ENCODE measurements at places on chromosomes 7 and 10. TPM values are rescaled to one million over a fixed set of nuclear protein-coding genes. Genes with fewer than 3 reads are reported as not detected.

CYP2E1 gene
- total RNA-seq = 0.29 TPM

DNA sequence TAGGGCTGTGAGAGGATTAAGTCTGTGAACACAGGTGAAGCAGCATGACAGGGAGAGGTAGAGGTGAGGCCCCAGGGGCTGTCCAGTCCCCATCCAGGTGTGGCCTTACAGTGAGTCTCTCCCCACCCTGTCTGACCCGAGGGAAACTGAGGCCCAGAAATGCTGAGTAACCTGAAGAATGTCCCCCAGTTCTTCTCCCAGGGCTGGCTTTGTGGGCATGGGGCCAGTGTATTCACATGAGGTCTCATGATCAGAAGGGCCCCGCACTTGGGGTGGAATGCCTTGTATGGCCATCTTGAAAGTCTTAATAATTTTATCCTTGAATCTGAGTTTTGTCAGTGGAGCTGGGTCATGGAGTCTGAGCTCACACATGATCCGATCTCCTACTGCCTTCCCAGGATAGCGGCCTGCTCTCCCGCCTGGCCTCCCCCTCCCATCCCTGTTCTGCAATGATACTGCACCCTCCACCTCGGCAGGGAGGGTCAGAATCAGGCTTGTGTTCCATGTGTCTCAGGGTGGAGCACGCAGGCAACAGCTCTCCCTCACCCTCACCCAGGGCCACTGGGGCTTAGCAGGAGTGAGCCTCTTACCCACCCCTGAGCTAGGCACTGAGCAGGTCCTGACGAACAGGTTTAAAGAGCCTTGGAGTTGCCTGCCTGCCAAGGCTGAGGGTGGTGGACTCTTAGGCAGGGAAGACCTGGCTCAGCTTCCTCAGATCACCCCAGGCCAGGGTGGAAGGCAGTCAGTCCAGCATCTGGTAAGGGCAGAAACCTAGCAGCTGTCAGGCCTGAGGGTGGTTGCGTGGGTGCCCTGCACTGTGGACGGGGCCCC, 41.4 kb upstream of the NPFFR1 start:
- DNase-seq = no peak

DNA sequence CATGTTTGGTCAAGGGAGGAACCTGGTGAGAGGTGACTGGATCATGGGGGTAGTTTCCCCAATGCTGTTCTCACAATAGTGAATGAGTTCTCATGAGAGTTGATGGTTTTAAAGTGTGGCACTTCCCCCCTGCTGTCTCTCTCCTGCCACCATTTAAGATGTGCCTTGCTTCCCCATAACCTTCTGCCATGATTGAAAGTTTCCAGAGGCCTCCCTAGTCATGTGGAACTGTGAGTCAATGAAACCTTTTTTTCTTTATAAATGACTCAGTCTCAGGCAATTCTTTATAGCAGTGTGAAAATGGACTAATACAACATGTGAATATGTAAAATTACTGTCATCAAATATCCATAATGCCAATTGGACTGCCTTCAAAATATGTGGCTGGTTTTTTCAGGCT, 165.5 kb upstream of the TARP start:
- DNase-seq = no peak

- DNase-seq = no peak
Measured at GRCh38 chr7:613442-614140, 93.9 kb upstream of the PDGFA start.

- no peak for DNase-seq
Measured at GRCh38 chr7:42210779-42211178, 26.2 kb downstream of the GLI3 start.

GRCh38 chr7:73941836-73942551, 81.0 kb downstream of the TMEM270 start:
- no peak for DNase-seq

DNA sequence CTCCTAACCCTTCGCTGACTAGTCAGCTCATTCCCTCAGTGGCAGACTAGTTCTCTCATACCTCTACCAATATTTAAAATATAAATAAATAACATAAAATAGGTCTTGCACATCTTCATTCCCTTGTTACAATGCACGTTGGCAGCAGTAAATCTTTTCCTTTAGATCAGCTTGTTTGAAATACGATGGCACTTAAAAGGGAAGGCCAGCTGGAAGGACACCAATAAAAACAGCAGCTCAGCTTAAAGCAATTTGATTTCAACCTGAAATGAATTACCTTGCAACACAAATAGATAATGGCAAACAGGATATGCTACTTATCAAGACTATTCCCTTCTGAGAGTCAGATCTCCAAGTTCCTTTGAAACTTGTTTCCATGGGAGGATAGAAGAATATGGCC, 321.8 kb downstream of the GFRA1 start:
- no peak for DNase-seq

- DNase-seq = peak; percentile 63
Measured at GRCh38 chr10:132397671-132398565, 918 bp downstream of the PWWP2B start.

- DNase-seq = peak; percentile 92
Measured at GRCh38 chr10:95308389-95309302, 17.8 kb upstream of the PDLIM1 start.

DNA sequence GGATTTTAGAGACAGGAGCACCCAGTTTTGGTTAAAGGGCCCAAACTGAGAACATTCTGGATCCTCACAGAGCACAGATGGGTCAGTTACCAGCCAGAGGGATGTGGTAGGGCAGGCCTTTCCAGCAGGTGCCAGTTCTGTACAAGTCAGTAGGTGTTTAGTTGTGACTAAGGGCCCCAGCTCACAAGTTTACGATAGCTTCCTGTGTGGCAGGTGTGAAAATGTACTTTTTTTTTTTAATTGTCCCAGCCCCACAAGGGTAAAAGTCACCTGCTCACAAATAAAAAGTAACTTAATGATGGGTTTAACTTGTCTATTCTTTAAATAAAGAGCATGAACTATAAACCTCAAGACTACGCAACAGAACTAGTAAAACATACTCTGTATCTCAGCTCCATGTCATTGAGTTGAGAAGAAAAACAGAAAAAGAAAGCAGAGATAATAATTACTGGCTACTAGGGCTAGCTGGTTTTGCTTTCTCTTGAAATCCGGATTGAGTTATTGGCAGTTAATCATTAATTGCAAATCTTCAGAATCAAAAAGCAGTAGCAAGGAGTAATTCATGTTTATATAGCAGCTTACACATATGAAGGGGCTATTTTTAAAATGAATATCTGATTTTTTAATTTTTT, 15.4 kb downstream of the NFE2L3 start:
- no peak for DNase-seq

IFIT5 gene
- total RNA-seq = 7.7 TPM

KIAA1217 gene
- total RNA-seq = 38.2 TPM

CDHR1 gene
- under 0.01 TPM for total RNA-seq

GRCh38 chr10:27241652-27242472, 1.3 kb upstream of the ACBD5 start:
- DNase-seq = peak; percentile 88

GRCh38 chr7:140671966-140672365, 779 bp upstream of the ADCK2 start:
- no peak for DNase-seq

DNA sequence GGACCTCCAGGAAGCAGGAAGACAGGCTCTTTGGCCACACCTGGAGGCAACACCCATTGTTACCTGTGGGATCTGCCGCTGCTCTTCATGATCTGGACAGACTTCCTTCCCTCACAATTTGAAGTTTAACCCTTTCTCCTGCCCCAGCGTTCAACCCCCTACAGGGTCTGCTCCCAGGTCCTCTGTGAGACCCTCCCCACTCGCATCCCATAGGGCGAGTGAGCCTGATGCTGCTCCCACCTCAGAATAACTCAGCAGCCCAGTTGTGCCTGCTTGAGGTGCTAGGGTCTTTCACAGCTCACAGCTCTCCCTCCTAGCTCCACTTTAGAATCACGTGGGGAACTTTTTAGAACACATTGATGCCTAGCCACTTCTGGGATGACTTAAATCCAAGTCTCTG, 61.8 kb upstream of the C10orf90 start:
- DNase-seq = no peak

- DNase-seq = no peak
Measured at GRCh38 chr10:63105225-63106110, 27.7 kb upstream of the NRBF2 start.

NPC1L1 gene
- not detected for total RNA-seq

- no peak for DNase-seq
Measured at GRCh38 chr10:7471720-7472367, 61.0 kb upstream of the SFMBT2 start.

UCMA gene
- 0.69 TPM for total RNA-seq
